ENCODE measurements at places on chromosomes 4 and X.

DNA sequence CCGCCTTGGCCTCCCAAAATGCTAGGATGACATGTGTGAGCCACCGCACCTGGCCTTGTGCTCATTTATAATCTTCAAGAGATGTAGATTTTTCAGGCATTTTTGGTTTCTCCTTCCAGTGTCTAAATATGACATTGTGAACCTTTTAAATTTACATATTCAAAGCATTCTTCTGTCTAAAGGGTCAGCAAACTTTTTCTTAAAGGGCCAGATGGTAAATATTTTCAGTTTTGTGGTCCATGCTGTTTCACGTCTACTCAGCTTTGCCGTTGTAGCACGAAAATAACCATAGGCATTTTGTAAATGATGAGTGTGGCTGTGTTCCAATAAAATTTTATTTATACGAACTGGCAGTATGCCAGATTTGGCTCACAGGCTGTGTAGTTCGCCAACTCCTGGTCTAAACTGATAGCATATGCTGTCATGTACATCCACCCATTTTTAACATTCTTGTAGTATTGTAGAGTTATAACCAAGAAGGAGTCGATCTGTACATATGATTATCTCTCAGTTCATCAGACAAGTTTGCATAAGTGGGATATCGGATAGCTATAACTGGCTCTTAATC lies 12.7 kb upstream of the GCNA start:
- DNase-seq, result no peak

GRCh38 chr4:173801361-173801760 lies 271.3 kb upstream of the HAND2 start:
- DNase-seq, result no peak

- DNase-seq, result no peak
Measured at GRCh38 chrX:70132224-70132623, 1.0 kb upstream of the IGBP1 start.

GRCh38 chr4:186118582-186118981 lies 14.1 kb downstream of the FAM149A start:
- no peak for DNase-seq

DNA sequence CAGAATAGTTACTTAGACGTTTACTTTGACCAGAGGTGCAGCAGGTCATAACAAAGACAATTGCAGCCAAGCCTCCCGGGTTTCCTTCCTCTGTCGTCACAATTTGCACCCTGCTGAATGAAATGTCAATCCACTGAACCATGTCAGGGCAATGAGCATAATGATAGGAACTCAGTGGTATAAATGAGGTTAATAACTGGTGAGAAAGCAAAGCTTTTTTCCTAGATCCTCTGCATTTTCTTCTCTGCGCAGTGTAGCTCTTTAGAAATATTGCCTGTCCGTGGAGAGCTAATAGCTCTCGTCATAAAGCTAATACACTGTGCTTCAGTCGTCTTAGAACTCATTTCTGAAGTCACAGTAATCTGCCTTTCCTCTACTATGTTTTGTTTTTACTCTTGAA lies 1960.1 kb upstream of the ADGRL3 start:
- DNase-seq, result no peak

GRCh38 chrX:97446298-97446882 lies 562.7 kb downstream of the RPA4 start:
- DNase-seq, result no peak

GRCh38 chr4:26003056-26003455 lies 89.0 kb downstream of the SMIM20 start:
- DNase-seq, result no peak

- DNase-seq, result no peak
Measured at GRCh38 chr4:181821039-181822004, 421.9 kb upstream of the TENM3 start.

DNA sequence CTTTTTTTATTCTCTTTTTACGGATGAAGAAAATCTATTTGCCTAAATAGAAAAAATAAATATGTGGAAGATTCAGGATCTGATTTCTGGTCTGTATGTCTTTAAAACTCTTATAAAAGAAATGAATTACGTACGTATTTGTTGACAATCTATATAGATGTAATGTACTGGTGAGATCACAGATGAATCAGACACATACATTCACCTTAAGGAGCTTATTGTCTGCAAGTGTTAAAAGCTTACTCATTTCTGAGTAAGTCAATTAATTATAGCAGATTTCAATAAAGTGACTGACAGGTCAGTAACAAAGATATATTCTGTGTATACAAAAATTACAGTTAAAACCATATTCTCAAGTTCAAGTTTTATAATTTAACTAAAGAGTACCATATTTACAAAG lies 66.6 kb upstream of the NAF1 start:
- no peak for DNase-seq

GRCh38 chrX:1528186-1528883 lies 8.7 kb downstream of the P2RY8 start:
- DNase-seq, result peak; percentile 46

- no peak for DNase-seq
Measured at GRCh38 chr4:56360071-56360470, 27.2 kb downstream of the AASDH start.

DNA sequence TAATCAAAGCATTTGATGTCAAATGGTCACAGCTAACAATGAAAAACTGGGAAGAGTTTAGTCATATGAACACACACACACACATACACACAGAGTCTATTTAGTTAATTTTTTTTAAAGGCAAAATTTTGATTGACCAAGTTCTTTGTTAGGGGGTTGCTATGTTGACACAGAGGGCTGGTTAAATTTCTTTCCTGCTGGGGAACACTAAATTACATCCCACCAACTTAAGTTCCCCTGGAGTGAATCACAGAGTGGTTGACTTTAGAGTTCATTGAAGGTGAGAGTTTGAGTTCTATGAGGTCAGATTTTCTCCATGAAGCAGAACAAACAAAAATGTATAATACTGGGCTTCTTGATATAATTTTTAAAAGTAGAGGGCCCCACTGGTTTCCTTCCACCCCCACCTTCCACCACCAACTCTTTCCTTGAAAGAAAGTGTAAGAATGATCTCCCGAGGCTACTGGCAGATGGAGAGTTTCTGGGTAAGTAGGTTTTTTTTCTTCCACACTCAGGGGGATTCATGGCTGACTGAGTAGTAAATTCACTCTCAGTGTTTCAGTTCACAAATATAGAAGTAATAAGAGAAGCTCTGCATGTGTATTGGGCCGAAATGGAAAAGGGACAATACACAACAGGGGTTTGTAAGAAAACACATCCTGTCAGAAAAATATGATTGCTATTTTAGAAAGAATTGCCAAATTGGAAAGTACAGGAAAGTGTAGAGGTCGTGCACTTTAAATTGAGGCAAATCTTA lies 917.0 kb upstream of the LCORL start:
- no peak for DNase-seq

DNA sequence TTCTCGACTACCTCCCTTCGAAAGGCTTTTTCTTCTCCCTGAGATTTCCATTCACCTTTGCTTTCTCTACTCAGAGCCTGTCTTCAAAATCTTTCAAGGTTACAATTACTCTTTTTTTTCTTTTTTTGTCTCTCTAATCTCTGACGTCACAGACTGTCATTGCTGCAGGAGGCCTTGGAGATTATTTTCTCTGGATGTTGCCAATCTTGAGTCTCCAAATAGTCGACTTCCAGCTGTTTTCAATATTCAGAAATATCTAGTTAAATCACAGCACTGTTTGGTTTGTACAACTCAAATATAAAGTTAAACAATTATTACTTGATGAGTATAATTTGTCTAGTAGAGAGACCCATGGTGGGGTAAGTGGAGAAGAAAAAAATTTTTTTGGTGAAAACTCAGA lies 359.0 kb upstream of the BOD1L1 start:
- DNase-seq, result no peak

DNA sequence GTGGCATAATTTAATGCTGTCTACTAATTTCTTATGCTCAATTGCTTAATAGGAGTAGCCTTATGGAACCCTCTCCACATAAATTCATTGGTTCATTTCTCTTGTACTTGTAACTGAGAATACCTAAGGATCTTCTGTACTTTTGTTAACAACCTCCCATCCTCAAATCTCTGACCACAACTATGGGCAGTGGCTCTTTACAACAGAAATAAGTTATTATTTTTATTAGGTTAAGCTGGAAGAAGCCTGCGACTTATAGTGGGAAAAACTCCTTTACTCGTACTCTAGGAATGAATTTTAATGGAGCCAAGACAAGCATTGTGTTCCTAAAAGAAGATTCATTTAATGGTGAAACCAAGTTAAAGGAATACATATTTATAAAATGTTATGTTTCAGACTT lies 337.1 kb upstream of the CTSO start:
- DNase-seq, result no peak

GRCh38 chr4:73984736-73985527 lies 3.1 kb downstream of the PPBP start:
- DNase-seq, result no peak

DNA sequence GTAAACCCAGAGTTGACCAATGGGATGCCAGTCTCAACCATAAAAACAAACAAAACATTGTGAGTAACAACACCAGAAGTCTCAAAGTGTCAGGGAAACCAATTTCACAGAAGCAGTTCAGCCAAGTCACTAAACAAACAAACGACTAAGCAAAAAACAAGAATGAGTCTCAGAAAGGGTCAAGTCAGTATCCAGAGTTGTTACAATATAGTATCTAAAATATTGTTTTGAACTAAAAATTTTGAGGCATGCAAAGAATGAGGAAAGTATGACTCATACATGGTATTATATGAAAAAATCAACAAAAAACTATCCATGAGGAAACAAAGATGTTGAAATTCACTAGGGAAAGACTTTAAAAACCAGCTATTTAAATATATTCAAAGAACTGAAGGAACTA lies 70.6 kb downstream of the AR start:
- no peak for DNase-seq

DNA sequence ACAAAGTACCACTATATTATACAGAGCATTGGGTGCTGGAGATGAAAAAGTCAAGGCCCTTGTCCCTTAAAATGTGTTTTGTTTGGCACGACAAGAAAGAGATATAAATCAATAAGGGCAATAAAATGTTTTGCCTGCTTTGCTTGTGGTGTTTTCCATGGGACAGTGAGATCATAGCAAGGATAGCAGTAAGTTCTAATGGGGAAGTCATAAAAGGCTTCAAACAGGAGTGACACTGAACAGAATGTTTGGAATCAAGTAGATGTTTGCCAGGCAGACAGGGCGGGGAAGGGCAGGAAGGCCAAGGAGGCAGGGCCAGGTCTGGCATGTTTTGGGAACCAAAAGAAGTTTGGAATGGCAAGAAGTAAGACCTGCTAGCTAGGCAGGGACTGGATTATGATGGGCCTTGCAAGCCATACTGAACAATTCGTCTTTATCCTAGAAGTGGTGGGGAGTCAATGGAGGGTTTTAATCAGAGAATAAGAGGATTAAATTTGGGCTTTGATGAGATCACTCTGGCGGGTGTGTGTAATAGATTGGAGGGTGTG lies 16.4 kb downstream of the FGF2 start:
- no peak for DNase-seq

DNA sequence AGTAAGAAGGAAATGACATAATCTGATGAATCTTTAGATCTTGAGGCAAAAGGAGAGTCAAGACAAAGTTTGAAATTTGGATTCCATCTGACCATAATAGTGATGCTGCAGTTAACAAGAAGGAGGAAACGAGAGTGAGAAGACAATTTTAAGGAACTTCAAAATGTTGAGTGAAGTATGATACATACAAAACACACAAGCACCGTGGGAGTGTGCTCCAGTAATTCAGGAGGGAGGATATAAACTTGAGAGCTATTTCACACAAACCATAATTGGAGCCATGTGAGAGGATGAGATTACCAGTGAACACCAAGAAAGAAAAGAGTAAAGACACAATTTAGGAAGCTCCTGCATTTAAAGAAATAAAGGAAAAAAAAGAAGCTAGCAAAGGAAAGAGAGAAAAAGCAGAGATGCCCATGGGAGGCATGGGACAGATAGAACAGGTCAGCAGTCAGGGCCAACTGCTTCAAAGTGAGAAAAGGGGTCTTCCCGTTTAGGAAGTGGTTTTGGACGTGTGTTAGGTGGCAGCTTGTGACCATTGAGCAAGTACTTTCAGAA lies 150.7 kb upstream of the SLC7A11 start:
- DNase-seq, result no peak

- no peak for DNase-seq
Measured at GRCh38 chr4:24690436-24690835, 104.9 kb upstream of the SOD3 start.

GRCh38 chr4:149108626-149109025 lies 666.4 kb upstream of the NR3C2 start:
- no peak for DNase-seq

DNA sequence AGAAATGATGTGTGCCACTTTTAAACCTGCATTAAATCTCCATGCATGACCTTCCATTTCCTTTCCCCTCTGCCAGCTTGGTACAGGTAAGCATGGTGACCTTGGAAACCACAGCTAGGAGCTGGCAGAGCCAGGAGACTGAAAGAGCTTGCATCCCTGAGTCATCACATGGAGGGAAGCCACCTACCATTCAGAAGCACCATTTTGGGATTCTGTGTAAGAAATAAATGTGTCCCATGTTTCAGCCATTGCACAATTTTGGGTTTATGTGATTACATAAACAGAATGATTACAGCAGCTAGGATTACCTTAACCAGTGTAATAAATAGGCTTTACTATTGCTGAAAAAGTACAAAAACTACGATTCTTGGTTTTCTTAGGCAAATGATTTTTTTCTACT lies 17.3 kb upstream of the CCDC149 start:
- DNase-seq, result no peak

DNA sequence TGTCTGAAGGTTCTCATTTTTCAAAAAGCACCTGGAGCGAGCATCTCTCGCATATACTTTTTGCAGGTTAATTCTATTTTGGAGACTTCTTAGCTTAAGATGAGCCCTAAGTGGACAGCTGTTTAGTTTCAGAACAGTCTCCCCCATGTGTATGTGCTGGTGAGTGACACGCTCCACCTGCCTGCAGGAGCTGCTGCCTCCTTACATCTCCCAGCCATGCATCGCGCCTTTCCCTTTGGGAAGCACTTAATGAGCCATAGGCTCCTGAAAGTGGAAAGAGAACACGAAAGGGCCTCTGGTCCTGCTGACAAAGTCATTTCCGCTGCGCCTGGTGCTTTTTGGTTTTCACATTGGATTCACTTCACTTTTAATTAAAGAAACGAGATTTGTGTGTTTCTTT lies 56.1 kb downstream of the TRIML2 start:
- DNase-seq, result no peak

- DNase-seq, result no peak
Measured at GRCh38 chr4:84158670-84159069, 340.4 kb downstream of the NKX6-1 start.
